ENCODE measurements at places on chromosomes 12 and 14. TPM values are rescaled to one million over a fixed set of nuclear protein-coding genes. Genes with fewer than 3 reads are reported as not detected.

- H3K4me1 ChIP-seq, result no peaks in the 10 kb centered on the region
- no peak overlapping the region for H3K4me3 ChIP-seq
- no peaks in the 10 kb centered on the region for H3K27me3 ChIP-seq
- no peak overlapping the region for H3K27ac ChIP-seq
- H3K36me3 ChIP-seq, result no peaks in the 10 kb centered on the region
These were observed 747.6 kb upstream of the LRFN5 start for GRCh38 chr14:40859055-40859454.

KCNMB4 gene
- 8.5 TPM for total RNA-seq

- H3K27ac ChIP-seq, result no peak overlapping the region
- no peaks in the 10 kb centered on the region for H3K27me3 ChIP-seq
- peaks cover 12% of the 10 kb centered on the region for H3K4me1 ChIP-seq
- DNase-seq, result peak; percentile 61
- no peak overlapping the region for H3K4me3 ChIP-seq
These were observed 152.1 kb downstream of the SLC8A3 start for GRCh38 chr14:70036665-70037064.

ANKRD9 gene
- 10.8 TPM for total RNA-seq

PGAM5 gene
- total RNA-seq, result 49.2 TPM

GRCh38 chr12:3137268-3137781 is 60.1 kb downstream of the TSPAN9 start:
- H3K36me3 ChIP-seq, result no peaks in the 10 kb centered on the region
- no peak overlapping the region for H3K27ac ChIP-seq
- DNase-seq, result peak; percentile 46
- H3K4me3 ChIP-seq, result no peak overlapping the region

GRCh38 chr14:30861200-30861599 is 13.2 kb upstream of the COCH start:
- no peak for DNase-seq
- H3K27ac ChIP-seq, result no peak overlapping the region
- no peaks in the 10 kb centered on the region for H3K4me1 ChIP-seq
- no peaks in the 10 kb centered on the region for H3K27me3 ChIP-seq
- H3K36me3 ChIP-seq, result no peaks in the 10 kb centered on the region

CLEC2B gene
- 1.0 TPM for total RNA-seq

GRCh38 chr12:110114528-110114937 is 9.6 kb upstream of the IFT81 start:
- H3K27me3 ChIP-seq, result no peaks in the 10 kb centered on the region
- no peak for DNase-seq
- H3K27ac ChIP-seq, result no peak overlapping the region
- H3K4me3 ChIP-seq, result no peak overlapping the region
- no peaks in the 10 kb centered on the region for H3K36me3 ChIP-seq
- H3K4me1 ChIP-seq, result no peaks in the 10 kb centered on the region

TAS2R31 gene
- total RNA-seq, result 13.2 TPM
